ENCODE measurements at places on chromosomes 5 and 9. TPM values are rescaled to one million over a fixed set of nuclear protein-coding genes. Genes with fewer than 3 reads are reported as not detected.

- peaks cover 6% of the 10 kb centered on the region for H3K4me1 ChIP-seq
- H3K27me3 ChIP-seq, result no peaks in the 10 kb centered on the region
- DNase-seq, result no peak
- H3K36me3 ChIP-seq, result no peaks in the 10 kb centered on the region
Measured at GRCh38 chr5:107058235-107058634, 612.5 kb downstream of the EFNA5 start.

DNA sequence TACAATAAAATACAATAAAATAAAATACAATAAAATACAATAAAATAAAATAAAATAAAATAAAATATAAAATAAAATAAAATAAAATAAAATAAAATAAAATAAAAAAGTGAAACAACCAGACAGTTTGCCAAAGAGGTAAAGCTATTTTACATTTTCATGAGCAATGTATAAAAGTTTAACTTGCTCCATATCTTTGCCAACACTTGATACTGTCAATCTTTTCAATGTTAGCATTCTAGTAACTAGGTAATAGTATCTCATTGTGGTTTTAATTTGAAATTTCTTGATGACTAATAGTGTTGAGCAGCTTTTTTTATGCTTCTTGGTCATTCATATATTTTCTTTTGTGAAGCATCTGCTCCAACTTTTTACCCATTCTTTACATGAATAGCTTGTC is 17.3 kb downstream of the TTC33 start:
- no peak overlapping the region for H3K4me3 ChIP-seq
- H3K27me3 ChIP-seq, result no peaks in the 10 kb centered on the region
- no peaks in the 10 kb centered on the region for H3K36me3 ChIP-seq

The ADAM19 gene
- total RNA-seq, result 13.3 TPM

- H3K36me3 ChIP-seq, result no peaks in the 10 kb centered on the region
- H3K27me3 ChIP-seq, result no peaks in the 10 kb centered on the region
- no peak overlapping the region for H3K4me3 ChIP-seq
- H3K4me1 ChIP-seq, result no peaks in the 10 kb centered on the region
- no peak overlapping the region for H3K27ac ChIP-seq
- no peak for DNase-seq
Measured at GRCh38 chr9:86676396-86676795, 270.9 kb downstream of the GAS1 start.

The TXNDC8 gene
- total RNA-seq, result not detected

GRCh38 chr5:97836816-97837215 is 653.8 kb upstream of the RIOK2 start:
- peaks cover 10% of the 10 kb centered on the region for H3K4me1 ChIP-seq
- H3K27ac ChIP-seq, result no peak overlapping the region
- no peaks in the 10 kb centered on the region for H3K27me3 ChIP-seq
- no peaks in the 10 kb centered on the region for H3K36me3 ChIP-seq

DNA sequence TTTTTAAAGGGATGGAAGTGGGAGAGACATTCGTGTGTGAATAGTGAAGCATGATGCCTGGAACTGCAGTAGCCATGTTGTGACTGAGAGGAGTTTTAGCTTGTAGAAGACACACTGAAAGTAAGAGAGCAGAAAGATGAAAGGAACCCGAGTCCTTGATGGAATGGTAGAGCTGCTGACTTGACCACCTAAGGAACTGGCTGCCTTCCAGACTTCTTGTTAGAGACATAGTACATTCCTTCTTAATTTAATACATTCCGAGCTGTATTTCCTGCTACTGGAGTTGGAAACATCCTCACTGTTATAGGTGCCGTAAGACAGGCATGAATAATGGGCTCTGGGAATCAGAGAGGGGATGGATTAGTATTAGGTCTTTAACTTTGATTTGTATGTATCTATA is 7.4 kb downstream of the CER1 start:
- H3K27ac ChIP-seq, result no peak overlapping the region
- no peak overlapping the region for H3K4me3 ChIP-seq
- H3K4me1 ChIP-seq, result no peaks in the 10 kb centered on the region

DNA sequence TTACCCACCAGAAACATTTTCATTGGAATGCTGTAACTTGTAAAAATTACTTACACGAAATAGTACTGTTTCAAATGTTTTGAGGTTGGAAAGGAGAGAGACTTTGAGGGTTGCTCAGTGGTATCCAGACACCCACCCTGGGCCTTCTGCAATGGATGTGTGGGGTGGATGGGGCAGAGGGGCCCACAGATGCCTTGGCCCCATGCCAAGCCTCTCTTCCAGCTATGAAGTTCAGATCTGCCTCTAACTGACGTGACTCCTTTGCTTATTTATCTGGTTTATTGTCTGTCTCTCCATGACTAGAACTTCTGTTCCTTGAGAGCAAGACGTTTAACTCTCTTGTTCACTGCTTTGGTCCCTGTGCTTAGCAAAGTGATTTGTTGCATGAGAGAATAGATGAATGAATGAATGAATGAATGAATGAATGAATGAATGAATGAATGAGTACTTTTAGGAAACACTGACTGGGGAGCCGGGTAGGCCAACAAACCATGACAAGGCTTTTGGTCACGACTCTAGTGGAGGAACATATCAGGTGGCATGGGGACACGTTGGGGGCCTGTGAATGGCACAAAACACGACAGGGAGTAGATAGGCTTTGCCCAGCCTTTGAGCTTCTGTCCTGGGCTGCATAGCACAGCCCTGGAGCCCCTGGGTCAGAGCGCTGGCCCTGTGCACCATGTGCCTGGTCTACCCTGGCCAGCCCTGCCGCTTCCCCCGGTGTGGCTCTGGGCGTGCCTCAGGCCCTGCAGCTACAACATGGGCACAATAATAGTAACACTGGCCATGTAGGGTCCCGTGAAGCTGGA is 31.8 kb downstream of the AK8 start:
- no peak overlapping the region for H3K27ac ChIP-seq
- peaks cover 6% of the 10 kb centered on the region for H3K4me1 ChIP-seq
- H3K36me3 ChIP-seq, result no peaks in the 10 kb centered on the region
- no peak for DNase-seq

All from GM23338 (cell line).